ENCODE measurements at places on chromosomes 3 and 15.
A peak's percentile ranks its signal among the peaks of the same experiment; 100 is the strongest.

DNA sequence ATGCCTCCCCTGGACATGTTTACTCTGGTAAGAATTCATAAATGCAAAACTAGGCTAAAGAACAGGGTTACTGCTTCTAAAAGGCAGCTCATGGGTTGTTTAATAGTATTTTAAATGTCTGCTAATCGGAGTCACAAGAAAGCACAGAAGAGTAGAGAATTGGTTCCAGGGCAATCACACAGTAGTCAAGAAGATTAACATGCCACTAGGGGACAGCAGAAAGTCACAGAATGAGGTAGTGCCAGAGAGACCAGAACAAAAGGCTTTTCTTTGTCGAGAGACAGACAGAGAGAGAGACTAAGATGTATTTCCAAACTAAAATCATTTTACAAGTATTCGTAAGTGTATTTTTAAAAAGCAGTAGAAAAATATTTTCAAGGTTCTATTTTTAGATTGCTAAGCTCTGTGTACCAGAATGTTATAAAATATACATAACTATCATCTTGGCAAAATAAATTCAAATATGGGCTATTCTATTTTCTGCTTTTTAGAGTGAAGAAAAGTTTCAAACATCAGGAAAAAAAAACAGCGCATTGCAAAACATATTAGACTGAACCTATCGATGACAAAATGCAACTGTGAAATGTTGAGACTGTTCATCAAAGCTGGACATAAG, 78.3 kb upstream of the CDIN1 start:
- no peak for DNase-seq

DNA sequence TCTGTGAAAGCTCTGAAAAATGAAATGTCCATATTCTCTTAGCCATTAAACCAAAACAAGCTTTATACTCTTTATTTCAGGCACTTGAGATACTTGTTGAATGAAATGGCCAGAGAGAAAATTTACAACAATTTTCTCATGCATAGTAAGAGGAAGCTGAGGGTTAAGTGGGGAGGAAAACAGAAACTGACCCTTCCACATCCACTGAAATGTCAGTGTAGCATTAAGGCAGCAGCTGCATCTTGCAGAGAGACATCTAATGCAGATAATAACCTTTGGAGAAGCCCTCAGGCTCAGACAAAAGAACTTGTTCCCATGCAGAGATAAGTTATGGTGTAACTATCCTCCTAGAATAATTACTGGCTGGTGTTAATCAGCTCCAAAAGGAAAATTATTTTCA, 34.0 kb downstream of the ZDHHC23 start:
- no peak for DNase-seq

- DNase-seq, result peak; percentile 55
Observed at GRCh38 chr3:108124337-108125152, 33.7 kb upstream of the CD47 start.

- no peak for DNase-seq
Observed at GRCh38 chr3:49582177-49582576, 27.9 kb downstream of the BSN start.

DNA sequence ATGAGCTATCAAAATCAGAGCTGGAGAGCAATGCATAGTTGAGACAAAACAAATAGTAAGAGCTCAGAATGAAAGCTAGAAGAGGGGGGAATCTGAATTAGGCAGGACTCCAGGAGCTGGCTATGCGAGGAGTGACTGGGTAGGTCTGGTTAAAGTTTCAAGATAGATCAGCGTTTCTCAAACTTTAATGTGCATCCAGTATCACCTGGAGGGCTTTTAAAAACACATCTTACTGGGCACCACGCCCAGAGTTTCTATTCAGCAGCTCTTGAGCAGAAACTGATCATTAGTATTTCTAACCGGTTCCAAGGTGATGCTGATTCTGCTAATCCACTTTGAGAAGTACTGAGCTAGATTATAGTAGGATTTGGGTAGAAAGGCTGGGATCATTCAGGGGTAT, 96.2 kb upstream of the ACP3 start:
- no peak for DNase-seq

- DNase-seq, result no peak
Observed at GRCh38 chr3:42655331-42655888, 1.9 kb downstream of the ZBTB47 start.

- no peak for DNase-seq
Observed at GRCh38 chr3:182913889-182914288, 66.4 kb downstream of the DCUN1D1 start.

- DNase-seq, result no peak
Observed at GRCh38 chr3:43790060-43790459, 99.3 kb downstream of the ABHD5 start.
